Activated CD4-positive, CD25-positive, alpha-beta regulatory T cell treated with anti-CD3 and anti-CD28 coated beads, Interleukin-2, amount 50 U/mL, for 72 hours (primary cell): ENCODE measurements at places on chromosomes 11 and 22.

DNA sequence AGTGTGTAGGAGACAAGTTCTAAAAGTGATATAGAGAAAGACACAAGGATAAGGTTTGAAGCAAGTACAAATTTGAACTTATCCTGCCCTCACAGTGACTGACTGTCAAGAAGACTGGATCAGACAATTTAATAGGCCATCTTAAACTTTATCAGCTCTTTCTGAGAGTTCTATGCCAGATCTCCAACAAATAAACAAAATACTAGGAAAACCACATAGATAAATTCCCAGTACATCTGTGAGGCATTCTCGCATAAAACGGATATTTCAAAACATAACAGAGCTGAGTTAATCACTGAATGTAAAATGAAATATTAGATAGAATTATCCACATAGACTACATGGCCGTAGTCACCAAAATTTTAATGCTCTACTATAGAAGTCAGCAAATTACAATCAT is 120.9 kb upstream of the LUZP2 start:
- no peak for DNase-seq

- no peak for DNase-seq
Measured at GRCh38 chr11:19595499-19595839, 117.2 kb upstream of the NAV2 start.

DNA sequence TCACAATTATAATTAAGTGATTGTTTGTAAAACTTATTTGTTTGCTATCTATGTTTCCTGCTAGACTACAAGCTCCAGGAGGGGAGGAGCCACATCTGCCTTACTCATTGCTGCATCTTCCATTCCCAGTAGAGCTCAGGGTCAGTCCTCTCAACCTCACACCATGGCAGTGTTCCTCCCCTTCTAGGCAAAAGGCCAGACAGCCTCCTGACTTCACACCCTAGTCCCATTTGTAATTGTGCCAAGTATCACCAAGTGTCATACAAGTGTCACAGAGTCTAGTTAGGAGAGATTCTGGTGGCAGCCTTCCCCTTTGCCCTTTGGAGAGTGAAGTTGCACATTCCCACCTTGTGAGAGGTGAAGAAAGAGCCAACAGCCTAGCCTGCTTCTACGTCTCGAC is 490.4 kb downstream of the INSC start:
- no peak for DNase-seq

GRCh38 chr11:92917927-92918326 is 51.5 kb upstream of the MTNR1B start:
- no peak for DNase-seq

DNA sequence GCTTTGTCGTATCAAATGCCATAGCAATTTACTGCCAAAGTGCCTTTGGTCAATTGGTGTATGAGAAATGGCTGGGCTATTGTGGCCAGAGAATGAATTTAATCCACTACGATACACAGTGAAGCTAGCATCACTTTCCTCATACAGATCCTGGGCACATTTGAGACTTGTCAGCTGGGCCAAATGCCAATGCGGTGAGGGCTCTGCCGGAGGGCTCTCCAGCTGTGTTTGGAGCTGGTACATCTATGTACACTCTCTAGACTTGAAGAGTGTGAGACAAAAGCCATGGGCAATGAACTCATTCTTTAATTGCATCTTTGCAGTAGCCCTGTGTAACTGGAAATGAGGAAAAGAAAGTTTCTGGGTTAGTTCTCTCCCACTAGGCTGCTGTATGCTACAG is 1052.9 kb downstream of the NTM start:
- DNase-seq, result no peak

DNA sequence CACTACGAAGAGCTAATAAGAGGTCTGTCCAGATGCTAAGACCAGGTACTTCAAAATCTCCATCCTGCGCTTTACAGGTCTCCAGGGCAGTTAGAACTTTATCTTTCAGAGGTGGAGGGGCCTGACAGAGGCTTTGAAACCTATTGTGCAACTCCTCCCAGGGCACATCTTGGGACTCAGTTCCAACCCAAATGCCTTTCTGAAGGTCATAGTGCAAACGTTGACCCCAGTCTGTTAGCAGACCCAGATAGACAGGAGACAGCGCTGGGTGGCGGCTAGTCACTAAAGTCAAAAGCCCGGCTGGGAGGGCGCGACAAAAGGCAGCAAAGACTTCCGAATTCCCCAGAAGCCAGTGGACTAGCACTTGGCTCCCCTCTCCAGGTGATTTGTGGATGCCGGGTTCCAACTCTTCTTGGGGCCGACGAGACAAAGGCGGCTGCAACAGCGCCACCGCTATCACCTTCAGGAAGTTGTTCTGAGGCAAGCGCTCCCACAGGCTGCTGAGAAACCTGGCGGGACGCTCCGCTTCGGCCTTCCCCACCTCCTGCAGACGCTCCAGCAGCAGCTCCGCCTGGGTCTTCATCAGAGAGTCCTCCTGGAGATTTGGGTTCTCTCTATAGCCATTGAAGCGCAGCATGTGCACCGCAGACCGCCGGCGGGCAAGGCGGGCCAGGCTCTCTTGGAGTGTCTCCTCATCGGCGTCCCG is 728 bp downstream of the FANCF start:
- DNase-seq, result no peak

DNA sequence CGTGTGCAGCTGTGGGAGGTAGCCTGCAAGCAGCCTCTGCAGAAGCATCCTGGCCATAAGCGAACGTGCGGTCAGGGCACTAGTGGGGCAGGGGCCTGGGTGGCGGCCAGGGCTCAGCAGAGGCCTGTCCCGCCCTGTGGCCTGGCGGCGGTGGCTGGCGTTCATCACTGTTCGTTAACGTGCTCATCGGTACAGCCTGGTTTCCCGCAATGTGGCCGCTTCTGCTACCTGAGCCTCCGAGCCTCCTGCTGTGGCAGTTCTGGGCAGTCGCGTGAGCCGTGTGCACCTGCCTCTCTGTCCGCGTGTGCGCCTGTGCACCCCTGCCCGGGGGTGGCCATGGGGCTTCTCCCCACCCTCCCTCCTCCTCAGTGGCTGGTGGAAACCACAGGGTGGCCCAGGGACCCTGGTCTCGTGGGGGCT is 117.9 kb downstream of the KCNQ1OT1 start:
- DNase-seq, result peak; percentile 19

DNA sequence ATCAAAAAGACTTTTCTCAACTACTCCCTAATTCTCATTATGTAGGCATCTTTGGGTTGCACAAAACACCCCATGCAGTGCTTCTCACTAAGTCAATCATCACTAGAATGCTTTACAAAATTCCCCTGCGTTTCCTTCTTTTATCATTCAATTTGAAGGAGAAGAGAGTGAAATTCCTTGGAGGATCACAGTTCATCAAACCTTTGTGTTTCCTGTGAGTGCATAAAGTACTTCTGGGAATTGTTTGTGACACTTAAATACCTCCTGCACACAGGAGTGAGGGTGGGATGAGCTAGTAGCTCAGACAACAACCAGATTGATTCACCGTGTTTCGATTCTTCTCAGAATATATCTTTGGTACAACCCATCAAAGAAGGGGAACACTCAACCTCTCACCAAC is 3.7 kb upstream of the OR5AR1 start:
- DNase-seq, result no peak

GRCh38 chr11:67646535-67647336 is 3.8 kb downstream of the ACY3 start:
- peak; percentile 62 for DNase-seq

GRCh38 chr11:9462172-9462799 is 1.5 kb downstream of the ZNF143 start:
- DNase-seq, result no peak
